ENCODE measurements at places on chromosomes 2 and 18.

GRCh38 chr2:126658905-126659561 lies 3.1 kb downstream of the GYPC start:
- no peak for DNase-seq

GRCh38 chr2:70745276-70745825 lies 22.6 kb downstream of the ADD2 start:
- no peak for DNase-seq

GRCh38 chr18:23179416-23179815 lies 44.1 kb downstream of the CABLES1 start:
- DNase-seq: no peak

DNA sequence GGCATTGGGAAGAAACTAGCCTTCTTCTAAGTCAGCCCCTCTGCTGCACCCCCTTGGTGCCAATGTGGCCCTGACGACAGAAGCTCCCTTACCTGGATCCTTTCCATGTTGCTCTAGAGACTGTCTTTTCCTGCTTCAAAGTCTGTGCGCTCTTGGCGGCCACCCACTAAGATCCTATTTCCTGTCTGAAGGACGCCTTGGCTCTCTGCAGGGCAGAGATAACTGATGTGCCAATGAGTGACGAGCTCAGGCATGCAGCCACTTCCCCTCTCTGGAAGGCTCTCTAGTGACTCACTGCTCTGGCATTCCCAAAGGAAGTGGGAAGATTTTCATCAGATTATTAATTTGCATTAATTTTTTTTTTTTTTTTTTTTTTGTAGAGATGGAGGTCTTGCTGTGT lies 273.5 kb downstream of the CDH20 start:
- no peak for DNase-seq

GRCh38 chr2:66984864-66985263 lies 412.3 kb upstream of the ETAA1 start:
- no peak for DNase-seq

- DNase-seq: no peak
Observed at GRCh38 chr2:37287966-37288365, 36.7 kb downstream of the PRKD3 start.

DNA sequence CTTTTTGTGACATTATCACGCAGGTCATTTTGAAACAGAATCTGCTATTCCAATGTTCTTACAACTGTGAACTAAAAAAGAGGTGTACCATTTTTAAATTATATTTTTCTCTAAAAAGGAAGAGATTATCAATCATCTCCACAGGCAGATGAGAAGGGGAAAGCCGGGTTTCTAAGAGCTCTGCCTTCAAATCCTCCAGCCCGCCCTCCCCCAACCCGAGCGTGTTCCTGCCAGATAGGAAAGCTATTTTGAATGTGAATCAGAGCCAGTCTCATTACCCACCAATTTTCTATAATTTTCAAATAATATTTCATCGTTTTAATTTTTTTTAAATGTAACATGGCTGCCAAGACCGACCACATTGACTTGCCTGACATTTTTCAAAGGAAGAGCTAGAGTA lies 65.9 kb downstream of the KCNF1 start:
- no peak for DNase-seq

- no peak for DNase-seq
Observed at GRCh38 chr2:16628314-16628713, 37.3 kb downstream of the CYRIA start.

DNA sequence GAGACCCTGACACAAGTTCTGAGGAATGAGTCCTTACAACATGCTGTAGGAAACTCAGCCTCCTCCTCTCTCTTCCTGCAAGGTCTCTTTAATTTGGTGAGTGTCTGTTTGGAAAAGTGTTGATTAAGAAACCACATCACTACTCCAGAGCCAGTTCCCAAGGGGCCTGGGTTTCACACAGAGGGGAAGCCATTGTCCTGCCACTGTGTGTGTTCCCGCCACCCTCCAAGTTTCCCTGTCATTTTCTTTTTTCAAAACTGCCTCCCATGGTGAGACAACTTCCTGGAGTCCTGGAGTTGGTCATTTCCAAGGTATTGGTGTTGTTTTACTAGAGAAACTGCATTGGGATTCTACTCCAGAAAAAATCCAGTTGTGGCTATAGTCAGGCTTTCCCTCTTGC lies 232.0 kb upstream of the PARD3B start:
- no peak for DNase-seq

DNA sequence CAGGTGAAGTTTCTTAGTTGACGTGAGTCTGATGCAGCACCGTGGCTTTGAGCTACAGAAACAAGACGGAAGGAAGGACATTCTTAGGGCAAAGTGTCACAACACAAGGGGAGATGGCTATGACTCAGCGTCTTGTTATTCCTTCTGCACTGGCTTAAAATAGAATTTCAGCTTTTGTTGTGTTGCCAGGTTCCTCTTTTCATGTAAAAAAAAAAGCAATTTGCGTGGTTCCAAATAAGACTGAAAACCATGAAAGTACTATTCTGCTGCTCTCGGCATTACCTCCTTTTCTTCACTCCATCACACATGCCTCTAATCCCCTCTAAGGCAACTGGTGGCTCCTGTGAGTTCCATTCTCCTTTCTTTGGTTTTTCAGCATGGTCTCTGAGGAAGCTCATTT lies 150.1 kb downstream of the ANTXR1 start:
- no peak for DNase-seq

DNA sequence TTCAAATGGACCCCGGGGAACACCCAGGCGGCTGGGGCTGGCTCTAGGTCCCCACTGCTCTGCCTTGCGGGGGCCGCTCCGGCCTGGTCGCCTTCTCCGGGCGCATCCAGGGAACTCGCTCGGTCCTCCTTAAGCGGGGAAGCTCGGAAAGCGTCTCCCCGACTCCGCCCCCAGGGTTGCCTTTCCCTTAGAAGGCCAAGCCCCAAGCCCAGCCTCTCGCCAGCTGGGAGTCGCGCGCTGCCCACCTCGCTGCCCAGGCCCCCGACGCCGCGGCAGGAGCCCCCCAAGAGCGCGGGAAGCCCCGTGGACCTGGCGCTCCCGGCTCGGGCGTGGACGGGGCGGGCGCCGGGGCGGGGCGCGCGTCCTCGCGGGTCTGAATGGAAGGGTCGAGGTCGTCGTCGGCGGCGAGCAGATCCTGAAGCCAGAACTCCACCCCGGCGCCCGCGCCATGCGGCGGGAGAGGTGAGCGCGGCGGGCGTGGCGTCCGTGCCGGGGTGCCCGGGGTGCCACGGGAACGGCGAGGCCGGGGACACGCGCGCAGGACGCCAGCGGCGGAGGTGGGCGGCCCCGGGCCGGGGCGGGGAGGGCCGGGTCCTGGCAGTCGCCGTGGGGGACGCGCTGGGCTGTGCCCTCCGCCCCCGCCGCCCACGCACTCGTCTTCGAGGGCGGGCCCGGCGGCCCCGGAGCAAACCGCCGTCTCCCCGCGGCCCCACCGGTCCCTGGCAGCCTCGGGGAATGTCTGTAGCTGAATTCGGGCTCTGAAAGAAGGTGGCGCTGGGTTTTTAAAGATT lies at the start of gene BOK:
BOK (plus strand) TSS at position 214 of the 791 bp plus-strand sequence. CDS start 739 bp downstream, outside the sequence.
- peak; percentile 66 for DNase-seq

GRCh38 chr2:43265421-43265820 lies 39.0 kb upstream of the ZFP36L2 start:
- no peak for DNase-seq

- DNase-seq: no peak
Observed at GRCh38 chr2:172470958-172471922, 43.9 kb downstream of the ITGA6 start.

GRCh38 chr18:25979369-25980040 lies 110.9 kb downstream of the SS18 start:
- no peak for DNase-seq

DNA sequence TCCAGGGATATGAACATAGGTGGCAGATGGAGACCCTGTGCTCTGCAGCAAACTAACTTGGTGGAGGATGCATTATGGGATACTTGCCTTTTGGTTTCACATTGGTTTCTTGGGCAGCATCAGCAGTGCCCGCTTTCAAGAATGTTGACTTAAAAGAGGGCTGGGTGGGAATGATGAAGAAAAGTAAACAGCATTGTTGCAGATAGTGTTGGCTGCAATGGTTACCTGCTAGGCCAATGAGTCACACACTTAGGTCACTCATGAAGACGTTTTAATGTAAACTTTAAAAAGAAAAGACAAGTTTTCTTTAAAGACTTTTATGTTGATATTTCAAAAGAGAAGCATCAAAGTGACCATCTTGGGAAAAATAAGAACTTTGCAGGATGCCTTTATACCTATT lies 26.1 kb upstream of the FAM237A start:
- DNase-seq: no peak

DNA sequence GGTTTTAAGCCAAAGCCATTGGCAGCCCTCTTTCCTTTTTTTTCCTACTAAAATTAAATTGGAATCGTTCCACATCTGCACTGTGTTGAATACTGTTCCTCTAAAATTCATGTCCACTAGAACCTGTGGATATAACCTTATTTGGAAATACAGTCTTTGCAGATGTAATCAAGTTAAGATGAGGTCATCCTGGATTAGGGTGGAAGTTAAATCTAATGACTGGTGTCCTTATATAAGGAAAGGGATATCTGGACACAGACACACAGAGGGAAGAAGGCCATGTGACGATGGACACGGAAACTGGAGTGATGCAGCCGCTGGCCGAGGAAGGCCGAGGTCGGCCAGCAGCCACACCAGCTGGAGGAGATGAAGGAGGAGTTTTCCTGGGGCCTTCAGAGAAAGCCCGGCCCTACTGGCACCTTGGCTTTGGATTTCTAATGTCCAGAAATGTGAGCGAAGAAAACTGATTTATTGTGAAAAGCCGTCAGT lies 49.4 kb downstream of the LONRF2 start:
- no peak for DNase-seq

GRCh38 chr2:74767618-74768017 lies 66.3 kb upstream of the HK2 start:
- no peak for DNase-seq

DNA sequence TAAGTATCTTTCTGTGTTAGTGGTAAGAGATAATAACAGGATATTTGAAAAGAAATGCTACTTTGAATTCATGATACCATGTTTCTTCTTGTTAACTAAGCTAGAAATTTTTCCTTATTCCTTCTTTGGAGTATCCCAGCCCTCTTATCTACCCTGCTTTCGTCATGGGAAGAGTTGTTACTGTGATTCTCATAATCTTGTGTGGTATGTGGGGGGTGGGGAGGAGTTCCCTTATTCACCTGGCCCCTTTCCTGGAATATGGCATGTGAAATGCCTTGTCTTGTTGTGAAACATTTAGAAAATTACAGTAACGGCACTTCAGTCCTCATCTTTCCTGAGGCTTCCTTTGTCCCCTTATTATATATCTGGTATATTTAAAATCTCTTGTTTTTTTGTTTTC lies 129.9 kb downstream of the NCOA1 start:
- DNase-seq: no peak

DNA sequence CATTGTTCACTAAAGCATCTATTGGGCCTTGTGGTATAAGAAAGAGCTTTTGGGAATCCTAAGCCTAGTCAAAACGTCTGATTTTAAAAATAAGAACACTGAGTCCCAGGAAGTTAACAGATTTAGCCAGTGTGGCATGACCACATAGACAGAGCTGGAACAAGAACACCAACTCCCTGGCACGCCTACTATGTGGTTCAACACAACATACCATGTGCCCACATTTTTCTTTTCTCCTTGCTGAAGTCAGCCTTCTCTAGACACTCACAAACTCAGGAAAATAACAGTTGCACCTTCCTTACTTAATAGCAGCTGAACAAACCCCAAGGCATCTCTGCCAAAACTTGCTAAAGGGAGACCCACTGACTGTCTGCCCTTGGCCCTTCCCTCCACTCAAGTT lies 124.8 kb downstream of the C1D start:
- no peak for DNase-seq

- DNase-seq: no peak
Observed at GRCh38 chr18:77990901-77991300, 741.3 kb downstream of the GALR1 start.

DNA sequence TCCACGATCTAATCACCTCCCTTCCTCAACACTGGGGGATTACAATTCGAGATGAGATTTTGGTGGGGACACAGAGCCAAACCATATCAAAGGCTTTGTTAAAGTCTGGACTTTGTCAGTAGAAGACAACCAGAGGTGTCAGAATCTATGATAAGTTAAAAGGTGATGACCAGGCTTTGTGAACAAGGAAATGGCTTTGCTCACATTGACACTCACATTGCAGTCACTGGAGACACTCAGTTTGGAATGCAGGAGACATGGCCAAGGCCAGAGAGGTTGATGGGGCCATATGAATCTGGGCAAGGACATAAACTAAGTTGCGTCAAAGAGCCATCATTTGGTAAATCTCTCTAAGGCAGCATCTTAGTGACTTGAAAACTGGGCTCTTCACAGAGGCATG lies 678.2 kb upstream of the FSHR start:
- DNase-seq: no peak

- DNase-seq: no peak
Observed at GRCh38 chr2:229104025-229104424, 167.1 kb downstream of the PID1 start.

Measured in DMS79 (cell line).